ENCODE measurements at places on chromosomes 7 and 10.

- DNase-seq, result no peak
These were observed 3.4 kb downstream of the STYXL1 start for GRCh38 chr7:76044375-76044865.

- DNase-seq, result peak; percentile 58
These were observed 107.7 kb upstream of the KLF6 start for GRCh38 chr10:3892440-3893425.

- no peak for DNase-seq
These were observed 165.5 kb upstream of the STK17A start for GRCh38 chr7:43417455-43417854.

- DNase-seq, result peak; percentile 6
These were observed 71.0 kb downstream of the PAXIP1 start for GRCh38 chr7:154931906-154932305.

- no peak for DNase-seq
These were observed 35.0 kb downstream of the DNAJC12 start for GRCh38 chr10:67802767-67803538.

DNA sequence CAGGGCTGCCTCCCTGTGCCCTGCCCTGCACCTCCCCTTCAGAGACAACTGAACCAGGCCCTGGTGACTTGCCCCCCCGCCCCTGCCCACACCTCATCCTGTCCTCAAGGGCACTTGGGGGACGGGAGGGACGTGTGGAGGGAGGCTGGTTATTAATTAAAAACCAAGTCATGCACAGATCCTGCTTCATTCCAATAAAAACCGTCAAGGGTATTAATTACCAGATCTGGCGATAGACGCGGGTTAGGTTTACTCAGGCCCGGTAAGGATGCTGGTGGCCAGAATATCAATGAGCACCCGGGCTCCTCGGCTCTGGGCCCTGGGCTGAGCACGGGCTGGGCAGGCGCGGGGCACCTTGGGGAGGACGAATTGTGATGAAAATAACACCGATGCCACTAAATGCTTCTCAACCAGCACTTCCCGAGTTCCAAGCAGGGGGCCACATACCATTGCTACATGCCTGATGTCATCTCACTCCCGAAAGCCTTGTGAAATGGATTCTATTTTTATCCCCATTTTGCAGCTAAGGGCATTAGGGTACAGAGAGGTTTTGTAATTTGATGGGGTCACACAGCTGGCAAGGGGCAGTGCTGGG, 24.5 kb upstream of the GTF2IRD1 start:
- peak; percentile 69 for DNase-seq

DNA sequence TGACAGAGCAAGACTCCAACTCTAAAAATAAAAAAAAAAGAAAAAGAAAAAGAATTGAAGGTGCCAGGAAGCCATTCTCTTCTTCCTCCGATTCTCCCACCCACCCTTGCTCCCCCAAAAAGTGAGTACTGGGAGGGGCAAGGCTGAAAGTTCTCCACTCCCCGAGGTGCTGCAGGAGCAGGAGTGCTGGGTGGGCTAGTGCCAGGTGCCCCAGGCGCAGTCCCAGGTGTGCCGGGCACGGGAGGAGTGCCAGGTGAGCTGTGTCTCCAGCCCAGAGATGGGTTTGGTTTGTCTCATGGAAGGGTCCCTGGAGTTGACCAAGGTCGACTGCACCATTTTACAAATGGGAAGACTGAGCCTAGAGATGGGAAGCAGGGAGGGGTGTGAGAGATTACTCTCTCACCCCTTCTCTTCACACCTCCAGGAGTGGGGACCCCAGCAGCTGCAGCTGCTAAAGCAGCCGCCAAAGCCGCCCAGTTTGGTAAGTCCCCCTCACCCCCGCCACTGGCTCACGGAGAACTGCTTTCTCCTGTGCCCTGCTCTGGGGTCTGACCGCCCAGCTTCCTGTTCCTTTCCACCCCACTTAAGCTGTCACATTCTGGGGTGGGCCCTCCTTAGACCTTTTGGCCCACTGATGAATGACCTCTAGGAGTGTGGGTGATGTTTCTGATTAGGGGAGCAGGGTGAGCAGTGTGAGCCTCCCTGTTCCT, 26.2 kb upstream of the LIMK1 start:
- no peak for DNase-seq

- peak; percentile 48 for DNase-seq
These were observed 91.2 kb downstream of the GTF2IRD1 start for GRCh38 chr7:74544706-74545469.

- DNase-seq, result no peak
These were observed 181.8 kb downstream of the MACC1 start for GRCh38 chr7:20035279-20035875.

DNA sequence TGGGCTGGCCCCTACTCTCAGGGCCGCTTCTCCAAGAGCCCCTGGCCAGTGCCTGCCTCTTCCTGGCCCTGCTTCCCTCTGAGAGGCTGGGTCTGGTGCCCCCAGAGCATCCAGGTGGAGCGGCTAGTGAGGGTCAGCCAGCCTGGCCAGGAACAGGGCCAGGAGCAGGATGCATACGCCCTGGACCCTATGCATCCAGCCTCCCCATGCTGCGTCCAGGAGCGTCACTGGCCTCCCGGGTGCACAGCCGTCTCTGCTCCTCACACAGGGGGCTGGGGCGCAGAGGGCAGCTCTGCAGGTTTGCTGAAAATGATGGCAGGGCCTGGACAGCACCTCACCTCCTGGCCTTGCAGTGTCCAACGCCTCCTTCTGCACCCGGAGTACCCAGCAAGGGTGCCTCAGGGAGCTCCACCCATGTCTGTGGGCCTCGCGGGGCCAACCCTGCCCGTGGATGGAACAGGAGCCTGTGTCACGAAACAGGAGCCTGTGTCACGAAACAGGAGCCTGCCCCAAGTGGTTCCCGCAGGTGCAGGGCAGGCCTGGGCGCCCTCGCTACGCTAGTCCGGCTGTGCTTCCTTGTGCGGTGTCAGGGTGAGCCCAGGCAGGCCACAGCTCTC, 246.2 kb upstream of the PPP2R2D start:
- no peak for DNase-seq

DNA sequence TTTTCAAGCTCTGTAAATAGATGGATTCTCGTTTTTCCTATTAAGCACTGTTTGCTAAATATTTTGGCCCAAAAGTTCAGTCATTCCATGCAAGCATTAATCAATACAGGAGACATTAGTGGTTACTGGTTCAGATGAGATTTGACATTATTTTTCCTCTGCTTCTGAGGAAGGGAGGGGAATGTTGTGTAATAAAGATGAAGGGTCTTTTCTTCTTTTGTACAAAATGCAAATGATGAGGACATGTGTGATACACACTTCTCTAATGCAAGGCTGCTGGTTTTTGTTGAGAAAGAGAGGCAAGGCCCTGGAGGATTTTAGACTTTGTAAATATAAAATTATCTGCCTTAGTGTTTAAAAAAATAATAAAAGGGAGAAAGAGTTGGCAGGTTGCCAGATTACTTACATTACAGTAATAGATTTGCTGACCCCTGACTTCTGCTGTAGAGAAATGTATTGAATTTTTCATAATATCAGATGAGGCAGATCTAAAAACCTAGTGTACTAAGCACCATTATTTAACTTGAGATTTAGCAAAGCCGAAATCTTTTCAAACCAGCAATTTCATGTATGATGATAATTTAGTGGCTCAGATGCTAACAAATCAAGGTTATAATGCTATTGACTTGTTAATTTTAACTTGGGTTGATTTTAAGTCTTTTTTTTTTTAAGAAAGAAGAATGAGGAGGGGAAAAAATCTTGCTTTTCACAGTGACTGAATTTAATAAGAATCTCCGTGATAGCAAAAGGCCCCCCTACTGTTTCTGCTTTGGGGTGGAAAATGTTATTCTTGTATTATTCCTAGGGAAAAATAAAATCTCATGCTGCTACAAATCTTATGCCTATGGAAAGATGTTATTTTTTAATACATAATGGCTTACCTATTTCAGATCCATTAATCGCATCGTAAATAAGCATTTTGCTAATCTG, 180.1 kb downstream of the ARID5B start:
- DNase-seq, result no peak

- DNase-seq, result no peak
These were observed 502.8 kb downstream of the SORCS1 start for GRCh38 chr10:106661767-106662140.

GRCh38 chr10:47402641-47403301, 18.7 kb upstream of the ZNF488 start:
- DNase-seq, result peak; percentile 97

- DNase-seq, result no peak
These were observed 88.9 kb downstream of the CABCOCO1 start for GRCh38 chr10:61751599-61751998.

- no peak for DNase-seq
These were observed 518.8 kb downstream of the CNTNAP2 start for GRCh38 chr7:146635205-146636032.

GRCh38 chr7:31307972-31308371, 32.6 kb downstream of the NEUROD6 start:
- no peak for DNase-seq

GRCh38 chr10:110524179-110524858, 26.6 kb downstream of the DUSP5 start:
- no peak for DNase-seq

DNA sequence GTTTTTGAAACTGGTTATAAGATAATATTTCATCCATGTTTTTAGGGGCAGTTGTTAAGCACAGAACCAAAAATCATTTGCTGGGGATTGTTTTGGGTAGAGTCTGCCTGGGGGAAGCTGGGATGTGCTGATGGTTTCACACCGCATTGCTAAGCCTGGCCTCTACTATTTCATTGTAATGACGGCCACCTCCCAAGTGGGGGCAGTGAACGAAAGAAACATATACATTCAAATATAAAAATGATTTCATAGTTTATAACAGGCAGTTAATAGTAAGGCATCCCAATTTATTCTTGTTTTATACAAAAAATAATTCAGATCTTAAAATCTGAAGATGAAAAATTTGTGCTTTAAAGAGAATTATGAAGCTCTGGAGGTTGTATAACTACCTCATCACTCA, 750.8 kb downstream of the REEP3 start:
- DNase-seq, result no peak

DNA sequence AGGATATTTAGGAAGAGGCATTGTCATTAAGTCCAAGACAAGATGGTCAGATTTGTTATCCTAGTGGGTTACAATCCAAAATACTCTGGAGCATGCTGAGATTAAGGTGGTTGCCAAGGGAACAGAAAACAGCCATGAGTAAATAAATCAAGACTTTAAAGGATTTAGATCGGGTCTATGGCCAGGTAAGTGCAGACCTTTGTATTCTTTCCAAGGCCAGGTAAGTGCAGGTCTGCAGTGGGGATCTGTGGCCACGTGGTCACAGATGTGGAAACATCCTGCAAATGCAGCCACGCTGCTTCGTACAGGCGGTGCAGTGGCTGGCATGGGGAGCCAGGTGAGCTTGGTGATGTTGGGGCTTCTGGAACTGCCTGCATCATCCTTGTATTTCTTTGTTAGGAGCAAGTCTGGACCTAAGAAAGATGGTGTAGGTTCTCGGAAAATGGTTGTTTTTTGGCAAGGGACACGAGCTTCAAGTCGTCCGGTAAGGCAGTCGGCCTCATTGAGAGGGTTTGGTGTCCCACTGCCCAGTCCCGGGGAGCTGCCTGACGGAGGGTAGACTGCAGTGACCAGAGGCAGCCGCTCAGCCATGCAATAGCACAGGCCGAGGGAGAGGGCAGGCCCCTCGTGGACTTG, 21.8 kb downstream of the ZNF775 start:
- DNase-seq, result no peak

DNA sequence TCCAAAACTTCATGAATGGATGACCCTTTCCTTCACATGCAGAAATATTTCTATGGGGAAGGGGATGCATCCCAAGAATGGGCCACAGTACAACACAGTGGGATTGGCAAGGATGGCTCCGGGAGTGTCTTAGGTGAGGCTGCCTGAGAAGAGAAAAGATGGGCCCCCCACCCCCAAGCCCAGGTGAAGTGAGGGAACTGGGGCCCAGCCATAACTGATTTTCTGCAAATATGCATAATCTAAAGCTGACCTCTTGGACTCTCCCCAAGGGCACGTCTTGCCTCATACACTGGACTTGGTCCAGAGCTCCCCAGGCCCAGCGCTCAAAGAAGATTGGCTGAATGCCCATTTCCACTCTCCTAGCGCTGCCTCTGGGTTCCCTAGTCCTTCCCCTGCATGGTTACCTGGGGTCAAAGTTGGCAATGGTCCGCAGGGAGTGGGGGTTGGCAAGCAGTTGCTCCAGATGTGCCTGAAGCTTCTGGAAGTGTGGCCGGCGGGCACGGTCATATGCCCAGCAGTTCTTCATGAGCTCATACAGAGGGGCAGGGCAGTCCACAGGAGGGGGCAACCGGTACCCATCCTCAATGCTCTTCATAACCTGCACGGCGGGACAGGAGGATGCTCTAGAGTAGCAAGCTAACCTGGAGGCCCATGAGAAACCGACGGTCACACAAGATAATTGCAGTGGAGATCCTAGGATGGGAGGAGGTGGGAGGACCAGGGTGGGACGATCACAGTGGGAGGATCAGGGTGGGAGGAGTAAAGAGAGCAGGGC, 12.3 kb downstream of the ZYX start:
- peak; percentile 25 for DNase-seq

- no peak for DNase-seq
These were observed 50.5 kb downstream of the TMEM209 start for GRCh38 chr7:130154501-130155317.

DNA sequence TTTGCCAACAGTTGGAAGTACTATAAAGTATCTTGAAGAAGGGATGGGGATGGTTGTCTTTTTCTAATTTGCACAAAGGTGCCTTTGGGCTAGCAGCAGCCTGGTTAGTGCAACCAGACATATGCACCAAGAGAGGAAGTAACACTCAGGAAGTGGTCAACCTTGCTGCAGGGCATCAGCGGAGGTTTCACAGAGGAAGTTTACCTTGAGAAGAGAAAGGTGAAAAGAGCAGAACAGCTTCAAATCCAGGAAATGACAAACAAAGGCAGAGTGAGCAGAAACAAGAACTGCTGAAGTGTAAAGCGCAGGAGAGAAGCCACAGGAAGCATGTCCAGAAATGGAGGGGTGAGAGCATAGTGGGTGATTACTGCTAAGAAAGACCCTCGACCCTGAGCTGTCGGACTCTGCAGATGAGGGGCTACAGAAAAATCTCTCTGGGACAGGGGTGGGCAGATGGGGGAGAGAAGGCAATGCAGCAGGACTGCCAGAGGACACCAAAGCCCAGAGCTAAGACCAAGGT, 66.9 kb downstream of the STK17A start:
- peak; percentile 53 for DNase-seq

DNA sequence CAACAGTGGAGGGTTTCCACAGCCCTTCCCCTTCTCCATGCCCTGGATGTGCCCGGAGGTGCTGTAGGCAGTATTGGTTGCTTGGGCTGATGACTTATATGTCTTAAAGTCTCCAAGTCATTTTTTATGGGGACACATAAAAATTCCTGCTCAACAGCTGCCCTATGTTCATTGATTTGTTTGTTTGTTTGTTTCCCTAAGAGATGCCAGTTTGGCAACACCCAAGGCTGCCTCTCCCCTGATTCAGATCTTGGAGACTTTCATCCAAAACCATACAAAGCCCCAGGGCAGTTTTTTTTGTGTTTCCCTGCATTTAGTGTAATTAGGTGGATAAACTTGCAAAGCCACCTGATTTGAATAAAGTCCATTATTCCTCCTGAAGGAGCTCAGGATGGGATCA, 115.3 kb downstream of the PLPP4 start:
- no peak for DNase-seq

DNA sequence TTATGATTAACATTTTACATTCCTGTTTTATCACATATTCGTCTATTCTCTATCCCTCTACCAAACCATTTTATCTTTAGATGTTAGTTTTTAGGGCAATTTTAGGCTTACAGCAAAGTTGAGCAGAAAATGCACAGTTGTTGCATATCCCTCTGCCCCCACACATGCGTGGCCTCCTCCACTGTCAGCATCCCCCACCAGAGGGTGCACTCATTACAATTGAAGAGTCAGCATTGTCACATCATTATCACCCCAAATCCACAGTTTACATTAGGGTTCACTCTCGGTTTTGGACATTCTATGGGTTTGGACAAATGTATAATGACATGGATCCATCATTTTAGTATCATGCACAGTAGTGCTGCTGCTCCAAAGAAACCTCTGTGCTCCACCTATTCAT, 86.4 kb downstream of the WDR37 start:
- no peak for DNase-seq

All from EL (cell line).